ENCODE measurements at places on chromosomes 5 and 9. TPM values are rescaled to one million over a fixed set of nuclear protein-coding genes. Genes with fewer than 3 reads are reported as not detected.
A peak's percentile ranks its signal among the peaks of the same experiment; 100 is the strongest.

GRCh38 chr9:70988551-70988950 is 132.9 kb downstream of the TRPM3 start:
- DNase-seq = no peak

DNA sequence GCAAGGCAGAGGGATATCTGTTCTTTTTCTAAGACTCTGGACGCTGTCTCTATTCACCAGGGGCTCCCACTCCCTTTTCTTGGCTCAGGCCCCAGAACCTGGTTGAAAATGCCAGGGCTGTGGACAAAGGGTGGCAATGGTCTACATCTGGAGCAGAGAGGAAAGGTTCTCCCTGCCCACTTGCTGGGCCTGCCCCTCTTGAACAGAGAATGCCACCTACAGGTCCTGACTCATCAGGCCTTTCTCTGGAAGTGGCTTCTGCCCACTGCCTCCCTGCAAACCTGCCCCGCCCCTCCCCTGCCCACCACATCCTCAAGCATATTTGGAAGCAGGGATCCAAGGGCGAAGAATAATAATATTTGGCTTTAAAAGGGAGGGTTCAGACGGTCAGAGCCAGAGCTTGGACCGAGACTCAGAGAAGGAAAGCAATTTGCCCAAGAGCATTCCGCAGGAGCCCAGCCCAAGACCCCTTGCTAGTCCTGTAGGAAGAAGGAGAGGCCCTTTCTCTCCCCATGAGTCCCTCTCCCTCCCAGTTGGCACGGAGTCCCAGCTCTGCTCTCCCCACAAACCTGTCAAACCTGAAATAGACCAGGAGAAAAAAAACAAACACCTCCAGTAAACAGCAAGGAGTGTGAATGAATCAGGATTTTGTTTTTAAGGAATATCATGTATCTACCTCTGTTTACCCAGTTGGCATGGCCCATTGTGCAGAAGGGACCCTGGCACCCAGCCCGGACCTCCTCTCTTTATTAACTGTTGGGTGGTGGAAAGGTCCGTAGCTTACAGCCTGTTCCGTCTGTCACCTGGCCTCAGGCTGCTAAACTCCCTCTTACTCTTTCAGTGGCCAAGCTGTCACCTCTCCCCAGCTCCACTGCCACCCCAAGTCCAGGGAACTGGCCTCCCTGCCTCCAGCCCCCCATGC is 37.7 kb upstream of the STXBP1 start:
- DNase-seq = no peak

DNA sequence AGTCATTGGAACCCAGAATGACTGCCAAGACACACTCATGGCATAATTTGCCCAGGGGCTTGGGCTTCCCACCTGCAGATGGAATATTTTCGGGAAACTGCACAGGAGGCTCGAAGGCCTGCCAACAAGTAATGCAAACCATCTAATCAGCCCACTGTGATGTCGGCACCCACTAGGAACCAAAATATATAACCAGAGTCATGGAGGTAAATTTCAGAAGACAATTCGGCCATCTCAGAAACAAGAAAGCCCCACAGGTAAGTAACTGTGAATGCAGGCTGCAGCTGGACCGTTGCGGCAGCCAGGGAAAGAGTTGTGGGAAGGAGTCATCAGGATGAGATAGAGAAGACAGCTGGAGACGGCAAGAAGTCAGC is 264.4 kb downstream of the SYK start:
- DNase-seq = no peak

GRCh38 chr9:116317503-116317902 is 163.9 kb downstream of the PAPPA start:
- no peak for DNase-seq

GRCh38 chr9:13291718-13292117 is 12.2 kb upstream of the MPDZ start:
- DNase-seq = no peak

DNA sequence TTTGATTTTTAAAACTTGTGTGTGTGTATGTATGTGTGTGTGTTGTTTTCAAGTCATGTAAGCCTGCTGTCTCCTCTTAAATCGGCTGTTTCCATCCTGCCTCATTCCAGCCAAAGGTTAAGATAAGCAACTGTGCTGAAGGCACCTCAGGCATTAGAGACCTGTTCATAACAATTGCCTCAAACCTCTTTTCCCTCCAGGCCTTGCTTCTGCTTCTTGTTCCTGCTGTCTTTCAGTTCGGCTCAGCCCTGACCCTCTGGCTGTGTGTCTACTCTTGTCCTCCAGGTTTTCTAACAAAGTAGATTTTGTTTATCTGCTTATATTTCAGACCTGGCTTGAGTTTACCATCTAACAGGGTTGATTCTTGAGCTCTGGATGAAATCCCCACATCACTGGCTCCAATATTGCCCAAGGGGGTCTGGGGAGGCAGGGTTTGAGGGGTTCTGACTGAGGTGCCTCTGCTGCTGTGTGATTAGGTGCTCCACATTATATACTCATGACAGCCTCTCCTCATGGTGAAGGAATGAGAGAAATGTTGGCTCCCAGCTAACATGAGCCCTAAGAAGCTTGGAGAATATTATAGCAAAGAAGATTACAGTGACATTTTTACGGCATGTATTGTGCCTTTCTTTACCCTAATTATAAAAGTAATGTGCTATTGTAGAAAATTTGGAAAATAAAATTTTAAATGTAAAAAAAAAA is 229.7 kb upstream of the PIK3R1 start:
- DNase-seq = no peak

GRCh38 chr5:139282197-139282557 is 11.4 kb upstream of the MATR3 start:
- no peak for DNase-seq

- DNase-seq = no peak
These were observed 1.2 kb upstream of the PCDHGA5 start for GRCh38 chr5:141362719-141363118.

DNA sequence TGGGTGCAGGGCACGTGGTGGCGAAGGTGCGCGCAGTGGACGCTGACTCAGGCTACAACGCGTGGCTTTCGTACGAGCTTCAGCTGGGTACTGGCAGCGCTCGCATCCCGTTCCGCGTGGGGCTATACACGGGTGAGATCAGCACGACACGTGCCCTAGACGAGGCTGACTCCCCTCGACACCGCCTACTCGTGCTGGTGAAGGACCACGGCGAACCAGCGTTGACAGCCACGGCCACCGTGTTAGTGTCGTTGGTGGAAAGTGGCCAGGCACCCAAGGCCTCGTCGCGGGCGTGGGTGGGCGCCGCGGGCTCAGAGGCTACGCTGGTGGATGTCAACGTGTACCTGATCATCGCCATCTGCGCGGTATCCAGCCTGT is 2.1 kb downstream of the PCDHA2 start:
- no peak for DNase-seq

- no peak for DNase-seq
These were observed 42.0 kb upstream of the PITX1 start for GRCh38 chr5:135076051-135076491.

- no peak for DNase-seq
These were observed 55.8 kb upstream of the TMC1 start for GRCh38 chr9:72465593-72465984.

DNA sequence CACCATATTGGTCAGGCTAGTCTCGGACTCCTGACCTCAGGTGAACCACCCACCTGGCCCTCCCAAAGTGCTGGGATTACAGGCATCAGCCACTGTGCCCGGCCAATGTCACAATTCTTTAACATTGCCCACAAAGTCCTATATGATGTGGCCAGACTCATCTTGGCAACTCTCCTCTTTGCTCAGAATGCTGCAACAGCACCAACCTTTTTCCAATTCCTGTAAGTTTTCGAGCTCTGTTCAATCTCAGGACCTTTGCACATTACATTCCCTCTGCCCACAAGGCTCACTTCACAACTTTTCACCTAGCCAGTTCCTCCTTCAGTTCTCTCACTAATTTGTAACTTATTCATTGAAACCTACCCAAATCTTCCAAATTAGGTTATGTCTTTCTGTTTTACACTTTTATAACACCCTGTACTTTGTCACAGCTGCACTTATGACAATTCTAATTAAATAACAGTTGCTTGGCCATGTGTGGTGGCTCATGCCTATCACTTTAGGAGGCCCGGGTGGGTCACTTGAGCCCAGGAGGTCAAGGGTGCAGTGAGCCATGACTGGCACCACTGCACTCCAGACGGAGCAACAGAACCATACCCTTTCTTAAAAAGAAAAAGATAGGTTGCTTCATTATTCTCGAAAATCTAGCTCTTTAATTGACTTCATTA is 30.9 kb upstream of the GLDC start:
- DNase-seq = no peak

- DNase-seq = no peak
These were observed 114.4 kb downstream of the GADD45G start for GRCh38 chr9:89719202-89719601.

- DNase-seq = no peak
These were observed 29.6 kb downstream of the IRF1 start for GRCh38 chr5:132460846-132461568.

GRCh38 chr5:150766251-150766650 is 7.4 kb upstream of the DCTN4 start:
- DNase-seq = no peak

DNA sequence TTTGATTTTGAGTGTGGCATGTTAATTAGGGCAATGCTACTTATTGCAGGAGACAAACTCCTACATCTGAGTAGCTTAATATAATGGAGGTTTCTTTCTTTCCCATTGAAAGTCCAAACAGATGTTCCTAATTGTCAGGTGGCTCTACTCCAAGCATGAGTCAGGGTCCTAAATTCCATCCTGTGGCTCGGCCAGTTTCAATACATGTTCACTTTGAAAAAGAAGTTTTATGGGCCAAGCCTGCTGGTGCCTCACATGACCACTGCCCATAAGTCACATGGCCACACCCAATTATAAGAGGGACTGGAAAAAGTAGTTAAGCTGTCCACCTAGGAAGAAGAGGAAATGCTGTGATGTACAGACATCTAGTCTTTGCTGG is 170.4 kb downstream of the ARRDC3 start:
- no peak for DNase-seq

DNA sequence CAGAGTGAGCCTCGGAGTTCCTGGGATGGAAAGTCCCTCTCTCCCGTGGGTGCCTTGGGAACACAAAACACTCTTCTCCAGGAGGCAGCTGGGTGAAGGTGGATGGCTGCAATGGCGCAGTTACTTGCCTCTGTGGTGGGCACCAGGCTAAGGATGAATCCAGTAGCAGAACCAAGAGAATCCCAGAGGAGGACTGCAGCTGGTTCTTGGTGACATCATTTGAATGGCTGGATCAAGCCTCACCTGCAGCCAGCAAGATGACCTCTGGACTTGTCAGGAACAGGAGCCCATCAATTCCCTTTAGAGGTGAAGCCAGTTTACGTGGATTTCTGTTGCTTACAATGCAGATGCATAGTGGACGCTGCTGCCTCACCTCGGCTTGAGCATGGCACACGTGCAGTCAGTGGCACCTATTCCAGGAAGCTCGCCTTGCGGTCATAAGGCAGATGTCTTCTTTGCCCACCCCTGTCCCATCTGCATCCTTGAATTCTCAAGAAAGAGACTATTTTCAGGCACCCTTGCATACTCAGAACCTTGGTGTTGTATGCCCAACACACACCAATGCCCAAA is 34.1 kb upstream of the ADAMTS2 start:
- no peak for DNase-seq

GRCh38 chr5:138711087-138711486 is 42.1 kb upstream of the CTNNA1 start:
- DNase-seq = no peak

DNA sequence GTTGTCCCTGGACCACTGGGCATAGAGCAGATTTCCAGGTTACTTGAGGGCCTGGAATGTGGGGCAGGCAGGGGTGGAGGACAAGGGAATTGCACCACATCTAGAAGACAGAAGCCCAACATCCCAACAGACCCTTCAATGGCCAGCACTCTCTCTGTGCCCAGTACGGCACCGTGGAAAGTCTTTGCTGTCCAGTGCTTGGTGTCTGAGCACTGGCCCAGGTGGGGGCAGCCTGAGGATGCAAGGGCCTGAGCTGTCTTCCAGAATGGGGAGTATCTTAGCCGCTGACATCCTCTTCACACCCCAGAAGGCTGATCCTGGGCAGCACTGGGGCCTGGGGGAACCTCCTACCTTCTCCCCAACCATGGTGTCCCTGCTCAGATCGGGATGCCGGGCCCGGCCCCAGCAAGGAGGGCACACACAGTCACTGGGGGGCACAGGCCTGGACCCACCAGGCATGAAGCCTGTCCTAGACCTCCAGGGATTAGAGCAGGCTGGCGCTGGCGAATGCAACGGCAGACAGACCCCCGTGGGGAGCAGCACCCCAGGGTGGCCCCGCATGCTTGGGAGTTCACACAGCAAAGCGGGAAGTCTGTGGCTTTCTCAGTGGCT is 40.6 kb upstream of the OLFM1 start:
- no peak for DNase-seq

GRCh38 chr9:133788045-133788818 is 50.1 kb upstream of the SARDH start:
- no peak for DNase-seq

GRCh38 chr5:62741761-62742160 is 163.1 kb downstream of the LRRC70 start:
- DNase-seq = no peak

DNA sequence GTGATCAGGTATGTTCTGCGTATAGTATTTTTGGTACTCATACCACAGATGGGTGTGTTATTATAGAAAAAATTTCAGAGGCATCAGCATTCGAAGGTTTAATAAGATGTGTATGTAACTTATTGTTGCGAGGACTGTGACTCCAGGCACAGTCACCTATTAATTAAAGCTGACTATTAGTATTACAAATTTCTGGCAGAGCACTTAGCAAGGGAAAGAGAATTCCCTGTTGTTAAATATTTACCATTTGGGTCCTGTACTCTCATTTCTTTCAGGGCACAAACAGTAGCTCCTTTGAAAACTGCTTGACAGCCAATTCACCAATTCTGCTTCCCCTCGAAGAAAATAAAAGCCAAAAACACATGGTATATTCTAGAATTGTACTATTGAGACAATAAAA is 653.8 kb downstream of the ELAVL2 start:
- no peak for DNase-seq

- DNase-seq = no peak
These were observed 128.4 kb downstream of the TTC39B start for GRCh38 chr9:15178631-15179030.

- DNase-seq = no peak
These were observed 78.7 kb upstream of the SMIM23 start for GRCh38 chr5:171706736-171707441.

- peak; percentile 38 for DNase-seq
These were observed 5.9 kb downstream of the DPYSL3 start for GRCh38 chr5:147504011-147504410.

GRCh38 chr5:173165177-173166016 is 21.1 kb downstream of the BNIP1 start:
- DNase-seq = no peak

Gene NOXA1
- 4.6 TPM for total RNA-seq

Gene PIP5K1B
- 51.2 TPM for total RNA-seq

Gene GARNL3
- total RNA-seq = 60.4 TPM

Gene HSPB3
- 254 TPM for total RNA-seq

Gene GNG10
- 28.6 TPM for total RNA-seq

Gene ADAMTSL2
- 4.2 TPM for total RNA-seq

Gene KIAA0825
- total RNA-seq = 2.4 TPM

Gene SLCO6A1
- total RNA-seq = not detected

Gene NMUR2
- total RNA-seq = not detected

Gene ANKDD1B
- total RNA-seq = not detected

Gene WWC1
- 1.1 TPM for total RNA-seq

Gene PAEP
- total RNA-seq = not detected

Gene HRCT1
- 2.0 TPM for total RNA-seq

Gene ASB6
- total RNA-seq = 10.0 TPM

Gene RECK
- total RNA-seq = 3.1 TPM

Gene DMRT2
- 0.33 TPM for total RNA-seq

Gene PLAC8L1
- not detected for total RNA-seq

Gene PCDHGB5
- 5.9 TPM for total RNA-seq

Gene MTAP
- 12.6 TPM for total RNA-seq

Gene NUTM2F
- not detected for total RNA-seq

Gene LHX3
- not detected for total RNA-seq

Gene SYK
- 6.8 TPM for total RNA-seq
